ENCODE measurements at places on chromosomes 13 and 19.
A peak's percentile ranks its signal among the peaks of the same experiment; 100 is the strongest.

DNA sequence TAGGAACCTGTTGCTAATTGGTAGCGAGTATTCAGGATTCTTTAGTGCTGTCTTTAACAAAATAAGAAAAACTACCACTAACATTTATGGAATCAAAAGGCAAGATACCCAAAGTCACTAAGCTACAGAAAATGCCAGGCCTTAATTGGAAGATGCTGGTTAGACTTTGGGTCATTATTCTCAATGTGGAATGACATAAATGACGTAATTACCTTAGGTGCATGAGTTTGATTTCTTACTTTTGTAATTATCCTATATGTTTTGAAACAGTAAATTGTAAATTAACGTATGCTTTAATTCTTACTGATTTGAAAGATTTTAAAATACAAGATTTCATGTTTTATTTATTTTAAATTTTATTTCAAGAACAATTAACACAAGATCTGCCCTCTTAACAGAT, 25.0 kb downstream of the SGCG start:
- no peak for DNase-seq
- H3K36me3 ChIP-seq, result no peaks in the 10 kb centered on the region
- no peak overlapping the region for H3K27ac ChIP-seq
- H3K4me3 ChIP-seq, result no peak overlapping the region
- no peaks in the 10 kb centered on the region for H3K27me3 ChIP-seq
- no peaks in the 10 kb centered on the region for H3K4me1 ChIP-seq

GRCh38 chr19:54062643-54063042, 1.1 kb downstream of the VSTM1 start:
- H3K36me3 ChIP-seq, result no peaks in the 10 kb centered on the region
- H3K4me3 ChIP-seq, result no peak overlapping the region
- H3K27me3 ChIP-seq, result peaks cover 24% of the 10 kb centered on the region
- no peak overlapping the region for H3K27ac ChIP-seq

GRCh38 chr13:87674247-87674738, 3.1 kb downstream of the SLITRK5 start:
- DNase-seq, result no peak
- H3K27ac ChIP-seq, result no peak overlapping the region
- peaks cover 80% of the 10 kb centered on the region for H3K27me3 ChIP-seq
- peaks cover 11% of the 10 kb centered on the region for H3K36me3 ChIP-seq
- H3K4me1 ChIP-seq, result peaks cover 29% of the 10 kb centered on the region
- H3K4me3 ChIP-seq, result no peak overlapping the region

GRCh38 chr19:29668746-29669609, 3.7 kb downstream of the PLEKHF1 start:
- H3K36me3 ChIP-seq, result peaks cover 20% of the 10 kb centered on the region
- no peak overlapping the region for H3K4me3 ChIP-seq
- no peak for DNase-seq
- H3K27me3 ChIP-seq, result no peaks in the 10 kb centered on the region
- H3K4me1 ChIP-seq, result peaks cover 78% of the 10 kb centered on the region

GRCh38 chr13:21434588-21434987, 24.5 kb downstream of the ZDHHC20 start:
- no peak for DNase-seq
- H3K4me3 ChIP-seq, result no peak overlapping the region
- no peaks in the 10 kb centered on the region for H3K27me3 ChIP-seq
- peaks cover 21% of the 10 kb centered on the region for H3K4me1 ChIP-seq
- H3K27ac ChIP-seq, result no peak overlapping the region

- no peaks in the 10 kb centered on the region for H3K36me3 ChIP-seq
- no peak for DNase-seq
- no peak overlapping the region for H3K27ac ChIP-seq
- no peak overlapping the region for H3K4me3 ChIP-seq
- H3K4me1 ChIP-seq, result no peaks in the 10 kb centered on the region
Measured at GRCh38 chr13:95505986-95506385, 46.5 kb upstream of the CLDN10 start.

DNA sequence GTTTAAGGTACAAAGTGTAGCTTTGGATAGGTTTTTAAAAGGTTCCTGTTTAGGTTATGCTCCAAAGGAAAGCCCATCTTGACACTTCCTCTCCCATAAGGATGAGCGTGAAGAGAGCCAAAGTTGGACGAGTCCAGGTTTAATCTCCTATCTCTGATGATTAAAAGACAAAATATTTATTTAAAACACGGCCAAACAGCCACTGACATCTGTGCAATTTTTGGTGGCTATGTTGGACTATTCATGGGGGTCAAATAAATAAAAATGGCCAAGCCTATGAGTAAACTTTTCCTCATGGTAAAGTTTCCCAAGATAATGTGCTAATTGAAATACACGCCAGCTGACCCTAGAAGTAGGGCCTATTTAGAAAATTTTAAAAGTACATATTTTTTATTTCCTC, 69.0 kb upstream of the DOCK9 start:
- H3K4me1 ChIP-seq, result peaks cover 38% of the 10 kb centered on the region
- H3K4me3 ChIP-seq, result no peak overlapping the region
- no peak for DNase-seq
- H3K36me3 ChIP-seq, result peaks cover 14% of the 10 kb centered on the region
- peaks cover 76% of the 10 kb centered on the region for H3K27me3 ChIP-seq

- H3K4me3 ChIP-seq, result no peak overlapping the region
- peaks cover 5% of the 10 kb centered on the region for H3K36me3 ChIP-seq
- H3K27ac ChIP-seq, result no peak overlapping the region
- H3K27me3 ChIP-seq, result peaks cover 7% of the 10 kb centered on the region
- no peak for DNase-seq
- H3K4me1 ChIP-seq, result peaks cover 3% of the 10 kb centered on the region
Measured at GRCh38 chr13:44932171-44932849, 57.0 kb downstream of the NUFIP1 start.

- H3K27ac ChIP-seq, result no peak overlapping the region
- peaks cover 48% of the 10 kb centered on the region for H3K27me3 ChIP-seq
- H3K4me1 ChIP-seq, result peaks cover 6% of the 10 kb centered on the region
- no peak for DNase-seq
- no peak overlapping the region for H3K4me3 ChIP-seq
Measured at GRCh38 chr19:8641908-8642547, 11.6 kb downstream of the NFILZ start.

DNA sequence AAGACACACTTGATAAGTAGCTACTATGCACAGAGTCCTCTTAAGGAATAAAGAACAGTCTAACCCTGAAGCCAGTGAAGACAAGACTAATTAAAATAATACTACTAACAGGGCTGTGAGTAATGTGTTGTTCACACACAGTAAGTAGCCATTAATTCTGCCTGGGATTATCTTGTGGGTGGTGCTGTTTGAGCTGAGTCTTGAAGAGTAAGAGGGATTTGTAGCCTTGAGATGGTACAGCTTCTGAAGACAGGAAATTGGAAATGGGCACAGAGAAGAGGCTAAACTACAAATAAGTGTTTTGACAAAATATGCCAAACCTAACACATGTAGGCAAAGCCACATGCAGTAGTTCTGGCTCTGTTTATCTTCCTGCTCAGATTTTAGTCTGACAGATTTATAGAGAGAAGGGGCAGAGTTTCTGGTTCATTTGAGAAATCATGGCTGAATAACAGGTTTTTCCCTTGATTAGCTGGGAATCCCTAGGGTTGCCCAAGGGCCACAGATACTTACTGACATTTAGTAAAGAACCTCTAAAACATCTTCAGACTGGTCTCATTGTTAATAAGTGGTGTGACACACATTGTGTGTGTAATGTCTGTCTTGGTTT, 38.0 kb downstream of the ITGBL1 start:
- no peak for DNase-seq
- peaks cover 4% of the 10 kb centered on the region for H3K27me3 ChIP-seq
- H3K4me1 ChIP-seq, result no peaks in the 10 kb centered on the region
- no peak overlapping the region for H3K4me3 ChIP-seq
- H3K27ac ChIP-seq, result no peak overlapping the region

DNA sequence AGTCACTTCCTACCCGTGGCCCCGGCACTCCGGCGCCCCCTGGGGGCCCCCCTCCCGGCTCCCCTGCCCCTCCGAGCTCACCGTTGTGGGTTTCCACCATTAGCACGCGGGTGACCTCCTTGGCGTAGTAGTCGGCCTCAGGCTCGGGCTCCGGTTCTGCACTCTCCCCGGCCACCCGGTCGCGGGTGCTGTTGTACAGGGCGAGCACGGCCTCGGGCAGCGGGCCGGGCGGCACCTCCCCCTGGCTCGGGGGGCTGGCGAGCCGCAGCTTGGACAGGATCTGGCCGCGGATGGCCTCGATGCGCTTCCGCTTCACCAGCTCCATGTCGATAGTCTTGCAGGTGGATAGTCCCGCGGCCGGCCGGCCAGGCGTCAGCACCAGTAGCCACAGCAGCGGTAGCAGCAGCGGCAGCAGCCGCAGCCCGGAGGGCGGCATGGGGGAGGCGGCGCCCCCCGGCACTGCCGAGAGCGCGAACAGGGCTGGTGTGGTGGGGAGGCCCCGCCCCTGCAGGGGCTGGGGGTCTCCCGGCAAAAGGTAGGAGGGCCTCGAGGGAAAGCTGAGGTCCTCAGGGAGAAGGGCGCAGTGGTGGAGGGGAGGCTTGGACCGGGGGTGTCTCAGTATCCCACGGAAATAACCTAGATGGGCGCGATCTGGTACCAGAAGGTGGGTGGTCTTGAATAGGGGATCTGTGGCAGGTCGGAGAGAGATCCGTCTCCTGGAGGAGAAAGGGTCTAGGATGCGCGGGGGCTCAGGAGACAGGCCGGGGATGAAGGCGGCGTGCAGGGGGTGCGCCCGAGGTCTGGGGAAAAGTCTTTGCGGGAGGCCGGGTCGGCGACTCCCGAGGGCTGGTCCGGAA, 885 bp downstream of the TGFB1 start:
- peaks cover 44% of the 10 kb centered on the region for H3K4me1 ChIP-seq
- H3K4me3 ChIP-seq, result peak overlapping the region; percentile 98
- H3K27ac ChIP-seq, result peak overlapping the region; percentile 98
- peak; percentile 77 for DNase-seq
- H3K27me3 ChIP-seq, result no peaks in the 10 kb centered on the region
- H3K36me3 ChIP-seq, result peaks cover 38% of the 10 kb centered on the region

DNA sequence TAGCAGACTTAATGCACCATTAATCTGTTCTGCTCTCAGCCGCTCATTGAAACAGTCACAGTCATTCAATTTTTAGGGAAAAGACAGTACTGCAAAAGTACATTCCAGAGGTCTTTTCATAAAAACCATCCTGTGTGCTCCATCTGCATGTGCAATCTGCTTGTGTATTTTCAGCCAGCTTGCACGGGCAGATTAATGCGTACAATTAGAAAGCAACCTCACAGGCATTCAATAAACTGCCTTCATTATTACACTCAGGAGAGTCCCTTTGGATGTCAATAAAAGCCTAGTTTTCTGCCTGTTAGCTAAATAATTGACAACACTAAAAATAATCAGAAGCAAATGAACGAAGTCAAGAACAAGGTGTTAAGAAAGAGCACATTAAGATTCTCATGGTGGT, 41.9 kb downstream of the EPSTI1 start:
- no peak overlapping the region for H3K27ac ChIP-seq
- DNase-seq, result no peak
- H3K4me1 ChIP-seq, result no peaks in the 10 kb centered on the region
- peaks cover 35% of the 10 kb centered on the region for H3K36me3 ChIP-seq

- no peaks in the 10 kb centered on the region for H3K27me3 ChIP-seq
- no peak overlapping the region for H3K4me3 ChIP-seq
- H3K36me3 ChIP-seq, result peaks cover 67% of the 10 kb centered on the region
- DNase-seq, result no peak
Measured at GRCh38 chr13:50014386-50014785, 858 bp upstream of the KCNRG start.

- no peaks in the 10 kb centered on the region for H3K27me3 ChIP-seq
- no peak overlapping the region for H3K4me3 ChIP-seq
- no peaks in the 10 kb centered on the region for H3K36me3 ChIP-seq
- H3K4me1 ChIP-seq, result no peaks in the 10 kb centered on the region
- no peak for DNase-seq
Measured at GRCh38 chr13:37534181-37534580, 64.4 kb downstream of the POSTN start.

GRCh38 chr19:51380379-51380778, 7.4 kb downstream of the LIM2 start:
- H3K36me3 ChIP-seq, result peaks cover 2% of the 10 kb centered on the region
- peaks cover 8% of the 10 kb centered on the region for H3K4me1 ChIP-seq
- H3K27me3 ChIP-seq, result no peaks in the 10 kb centered on the region
- H3K4me3 ChIP-seq, result no peak overlapping the region
- no peak overlapping the region for H3K27ac ChIP-seq

DNA sequence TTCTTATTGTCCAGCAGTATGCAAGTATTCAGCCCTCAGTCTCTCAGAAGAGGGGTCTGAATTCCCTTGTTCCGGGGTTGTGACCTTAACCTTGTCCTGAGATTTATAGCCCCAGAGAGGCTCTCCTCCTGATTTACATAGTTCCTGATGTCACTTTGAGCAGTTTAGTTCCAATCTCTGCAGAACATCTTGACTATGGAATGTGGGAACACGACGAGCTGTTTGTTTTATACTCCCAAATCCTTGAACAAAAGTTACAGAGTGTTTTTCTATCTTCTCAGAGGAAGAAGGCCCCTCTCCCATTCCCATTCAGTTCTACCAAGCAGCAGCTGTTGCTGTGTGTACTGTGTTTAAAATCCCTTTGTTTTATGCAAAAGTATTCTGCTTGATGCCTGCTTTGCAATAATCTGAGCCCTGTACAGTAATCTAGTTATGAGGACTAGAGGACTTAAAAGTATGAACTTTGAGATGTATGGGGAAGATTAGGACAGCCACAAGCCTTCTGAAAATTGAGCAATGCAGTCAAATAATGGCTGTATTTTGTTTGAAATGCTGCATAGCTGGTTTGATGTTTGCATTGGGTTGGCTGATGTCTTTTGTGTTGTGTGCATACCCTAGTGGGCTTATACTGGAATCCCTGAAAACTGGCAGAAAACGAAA, 74.7 kb downstream of the KL start:
- peaks cover 13% of the 10 kb centered on the region for H3K27me3 ChIP-seq
- no peaks in the 10 kb centered on the region for H3K36me3 ChIP-seq
- H3K27ac ChIP-seq, result no peak overlapping the region
- H3K4me1 ChIP-seq, result no peaks in the 10 kb centered on the region

DNA sequence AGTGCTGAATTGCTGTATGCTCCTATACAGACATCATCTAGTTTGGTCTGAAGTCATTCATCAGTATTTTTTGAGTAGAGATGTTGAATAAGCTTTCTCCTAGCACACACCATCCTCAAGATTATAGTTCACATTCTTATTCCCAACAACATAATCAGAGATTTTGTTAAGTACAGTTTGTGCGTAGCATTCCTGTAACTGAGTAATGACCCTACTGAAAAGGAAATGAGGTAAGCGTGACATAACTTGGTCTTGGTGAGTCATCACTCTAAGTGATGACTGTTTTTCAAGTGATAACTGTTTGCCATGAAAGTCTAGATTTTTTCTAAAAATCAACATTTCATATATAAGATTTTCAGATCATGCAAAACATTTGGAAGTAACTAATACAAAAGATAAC, 18.5 kb upstream of the FAM216B start:
- H3K36me3 ChIP-seq, result no peaks in the 10 kb centered on the region
- DNase-seq, result no peak
- no peaks in the 10 kb centered on the region for H3K4me1 ChIP-seq
- H3K27me3 ChIP-seq, result no peaks in the 10 kb centered on the region
- no peak overlapping the region for H3K27ac ChIP-seq
- no peak overlapping the region for H3K4me3 ChIP-seq

Data from stimulated activated naive B cell treated with anti-CD40 and anti-IgM and Interleukin-4, amounts not matched to agents 10 μg/mL and 1 μg/mL and 100 μg/mL, for 72 hours (primary cell).